ENCODE measurements at places on chromosomes 6 and 20. TPM values are rescaled to one million over a fixed set of nuclear protein-coding genes. Genes with fewer than 3 reads are reported as not detected.

- no peak for DNase-seq
Observed at GRCh38 chr20:1108437-1108920, 9.9 kb upstream of the PSMF1 start.

DNA sequence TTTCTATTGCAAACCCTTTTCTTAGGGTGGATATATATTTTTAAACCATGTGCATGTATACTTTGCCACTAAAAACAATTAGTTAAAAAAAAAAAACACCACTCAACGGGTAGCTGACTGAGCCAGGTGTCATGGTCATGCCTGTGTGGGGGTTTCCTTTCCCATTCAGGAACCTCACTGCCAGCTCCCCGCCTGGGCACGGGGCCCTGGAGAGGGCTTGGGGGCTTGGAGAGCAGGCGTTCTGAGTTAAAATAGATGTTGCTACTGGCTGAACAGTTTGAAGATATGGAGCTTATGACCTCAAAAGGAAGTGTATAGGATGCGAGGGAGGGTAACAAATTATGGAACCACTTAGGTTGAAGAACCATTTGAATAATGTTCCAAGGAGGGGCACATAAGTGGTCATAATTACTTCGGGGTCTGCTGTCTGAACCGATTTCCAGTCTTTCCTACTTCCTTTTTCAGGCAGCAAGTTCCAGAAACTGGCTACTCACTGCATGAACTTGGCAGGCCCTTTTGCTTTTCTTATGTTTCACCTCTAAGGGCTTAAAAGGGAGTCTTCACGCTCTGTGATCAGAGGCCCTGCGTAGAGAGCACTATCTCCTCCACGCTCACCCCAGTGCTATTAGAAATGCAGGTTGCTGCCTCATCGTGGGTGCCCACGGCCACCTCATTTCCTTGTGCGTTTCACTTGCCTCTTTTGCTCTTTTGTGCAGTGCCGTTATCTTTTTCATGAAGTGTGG is 9.9 kb downstream of the STX16 start:
- no peak for DNase-seq

DNA sequence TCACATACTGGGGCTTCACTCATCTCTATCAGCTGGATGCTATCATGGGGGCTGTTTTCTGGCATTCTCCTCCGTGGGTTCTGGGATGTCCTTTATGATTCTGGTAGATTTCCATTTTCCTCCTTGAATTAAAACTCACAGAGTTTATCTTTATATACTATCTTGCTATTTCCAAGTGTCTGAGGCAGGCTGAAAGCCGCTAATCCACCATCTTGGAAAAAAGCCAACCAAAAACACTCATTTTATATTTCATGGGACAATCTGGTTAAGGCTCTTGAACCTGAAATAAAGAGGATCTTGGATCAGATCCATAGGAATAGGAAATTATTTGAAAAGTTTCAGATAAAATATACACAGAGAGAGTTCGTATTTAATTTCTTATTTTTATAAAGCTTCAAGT is 86.0 kb downstream of the AFG1L start:
- DNase-seq, result no peak

- DNase-seq, result no peak
Observed at GRCh38 chr6:26514984-26515383, 14.9 kb downstream of the BTN1A1 start.

DNA sequence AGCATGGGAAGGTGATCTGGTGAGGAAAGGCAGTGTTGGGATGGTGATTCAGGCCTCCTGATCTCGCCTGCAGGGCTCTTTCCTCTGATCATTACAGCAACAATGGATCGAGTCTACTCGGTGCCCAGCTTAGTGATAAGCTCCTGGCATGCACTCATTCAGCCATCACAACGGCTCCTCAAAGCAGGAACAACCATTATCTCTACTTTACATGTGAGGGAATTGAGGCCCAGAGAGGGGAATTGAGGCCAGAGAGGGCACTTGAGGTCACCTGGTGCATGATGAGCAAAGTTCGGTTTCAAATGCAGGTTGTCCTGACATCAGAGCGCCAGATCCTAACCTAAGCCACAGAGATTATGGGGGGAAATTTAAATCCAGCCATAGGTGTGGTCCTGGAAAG is 42.0 kb upstream of the BPIFA2 start:
- no peak for DNase-seq

DNA sequence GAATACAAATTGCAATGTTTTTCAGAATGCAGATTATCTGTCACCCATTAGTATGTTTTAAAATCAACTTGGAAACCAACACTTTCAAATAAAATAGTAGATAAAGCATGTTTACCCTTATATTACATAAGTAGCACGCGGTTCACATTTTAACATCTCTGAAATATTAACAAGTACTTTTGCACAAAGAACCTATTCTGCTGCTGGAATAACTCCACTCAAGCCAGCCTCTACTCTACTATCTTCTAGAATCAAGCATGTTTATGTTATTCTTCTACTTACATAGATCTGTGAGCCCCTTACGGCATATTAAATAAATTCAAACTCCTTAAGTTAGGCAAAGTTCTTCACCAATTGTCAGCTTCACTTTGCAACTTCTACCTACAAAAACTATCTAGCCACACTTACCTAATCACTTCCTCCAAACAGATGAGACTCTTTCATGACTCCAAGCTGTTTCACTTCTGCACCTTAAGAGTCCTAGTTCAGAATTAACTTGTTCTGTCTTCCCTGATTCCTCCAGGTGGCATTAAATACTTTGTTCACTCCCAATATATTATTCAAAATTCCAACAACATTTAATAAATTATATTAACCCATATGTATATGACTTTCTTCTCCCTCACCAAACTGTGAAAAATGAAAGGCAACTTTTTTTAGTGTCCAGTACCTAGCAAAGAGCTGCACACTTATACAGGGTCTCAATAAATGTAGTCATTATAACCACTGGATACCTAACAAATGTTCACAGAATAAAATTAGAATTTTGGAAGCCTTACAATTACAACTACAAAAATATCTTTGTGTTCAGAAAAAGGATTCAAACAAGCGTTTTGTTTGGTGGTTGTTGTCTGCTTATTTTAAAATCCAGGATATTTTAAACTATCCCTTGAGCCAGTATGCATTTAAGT is 12.1 kb downstream of the CEP85L start:
- no peak for DNase-seq

FERMT1 gene
- total RNA-seq, result under 0.01 TPM

CST1 gene
- not detected for total RNA-seq

APMAP gene
- 101 TPM for total RNA-seq

LBP gene
- total RNA-seq, result 0.73 TPM

All from breast epithelium (tissue), 4 donors.